ENCODE measurements at places on chromosomes 11 and 22.

GRCh38 chr11:68341557-68342458 lies 29.4 kb downstream of the LRP5 start:
- no peak for DNase-seq

DNA sequence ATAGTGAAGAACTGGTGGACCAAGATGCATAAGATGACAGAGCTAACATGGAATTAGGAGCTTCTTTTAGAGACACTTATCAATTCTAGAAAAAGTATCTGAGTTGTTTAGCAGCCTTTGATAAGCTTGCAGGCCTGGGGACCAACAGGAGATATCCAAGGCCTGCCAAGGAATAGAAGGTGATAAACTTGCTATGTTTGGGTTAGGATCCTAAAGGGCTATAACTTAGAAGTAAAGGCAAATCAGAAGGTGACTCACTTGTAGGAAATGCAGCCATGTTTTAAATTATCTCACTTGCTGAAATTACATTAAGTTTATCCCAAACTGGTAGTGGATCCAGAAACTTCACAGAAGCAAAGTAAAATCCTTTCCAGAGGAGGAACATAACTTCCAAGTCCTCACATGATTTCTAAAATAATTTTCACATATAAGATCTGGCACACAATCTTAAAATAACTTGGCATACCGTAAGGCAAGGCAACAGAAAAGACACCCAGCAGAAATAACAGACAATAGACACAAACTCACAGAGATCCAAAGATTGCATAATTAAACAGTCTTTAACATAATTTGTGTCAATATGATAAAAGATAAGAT lies 69.6 kb upstream of the TEAD1 start:
- no peak for DNase-seq

DNA sequence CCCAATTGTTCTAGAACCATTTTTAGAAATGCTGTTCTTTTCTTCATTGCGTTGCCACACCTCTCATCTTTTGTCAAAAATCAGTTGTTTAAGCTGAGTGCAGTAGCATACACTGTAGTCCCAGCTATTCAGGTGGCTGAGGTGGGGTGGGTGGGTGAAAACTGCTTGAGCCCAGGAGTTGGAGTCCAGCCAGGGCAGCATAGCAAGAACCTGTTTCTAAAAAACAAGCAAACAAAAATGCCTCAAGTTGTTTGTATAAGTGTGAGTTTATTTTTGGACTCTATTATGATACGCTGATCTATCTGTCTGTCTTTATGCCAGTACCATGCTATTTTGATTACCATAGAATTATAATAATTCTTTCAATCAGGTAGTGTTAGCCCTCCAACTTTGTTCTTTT lies 62.5 kb upstream of the RRM1 start:
- no peak for DNase-seq

DNA sequence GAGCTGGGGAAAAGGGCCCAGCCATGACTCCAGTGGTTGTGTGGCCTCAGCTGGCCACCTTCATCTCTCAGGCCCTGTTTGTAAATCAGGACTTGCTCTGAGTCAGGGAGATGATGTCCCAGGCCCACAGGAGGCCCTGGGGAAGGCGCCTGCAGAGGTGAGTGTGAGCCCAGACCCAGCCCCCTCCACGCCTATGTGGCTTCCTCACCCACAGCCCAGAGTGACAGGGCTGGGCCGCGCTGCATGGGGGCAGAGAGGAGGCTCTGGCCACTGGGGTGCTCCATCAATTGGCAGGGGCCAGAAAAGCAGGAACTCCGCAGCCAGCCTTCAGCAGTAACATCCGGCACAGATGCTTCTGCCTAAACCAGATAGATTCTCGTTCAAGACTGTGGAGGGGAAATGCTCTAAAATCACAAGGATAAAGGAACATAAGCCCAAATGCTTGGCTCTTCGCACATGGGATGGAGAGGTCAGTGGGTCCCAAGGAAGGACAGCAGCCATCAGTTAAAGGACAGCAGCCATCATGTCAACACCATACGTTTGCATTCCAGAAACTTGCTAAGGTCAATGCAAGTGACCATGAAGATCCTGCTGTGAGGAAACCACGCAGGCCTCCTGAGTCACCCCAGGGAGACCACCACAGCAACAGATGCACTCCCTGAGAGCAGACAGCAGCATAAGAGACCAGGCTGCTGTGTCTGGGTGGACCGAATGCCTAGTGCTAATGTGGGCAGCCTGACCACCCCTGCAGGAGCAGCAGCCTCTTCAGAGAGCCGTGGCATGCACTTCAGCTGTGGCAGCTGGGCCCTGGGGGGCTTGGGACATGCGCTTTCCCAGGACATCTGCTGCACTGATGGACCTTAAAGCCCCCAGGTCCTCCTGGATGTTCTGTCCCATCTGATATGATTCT lies 28.3 kb downstream of the OSBPL5 start:
- DNase-seq = no peak

DNA sequence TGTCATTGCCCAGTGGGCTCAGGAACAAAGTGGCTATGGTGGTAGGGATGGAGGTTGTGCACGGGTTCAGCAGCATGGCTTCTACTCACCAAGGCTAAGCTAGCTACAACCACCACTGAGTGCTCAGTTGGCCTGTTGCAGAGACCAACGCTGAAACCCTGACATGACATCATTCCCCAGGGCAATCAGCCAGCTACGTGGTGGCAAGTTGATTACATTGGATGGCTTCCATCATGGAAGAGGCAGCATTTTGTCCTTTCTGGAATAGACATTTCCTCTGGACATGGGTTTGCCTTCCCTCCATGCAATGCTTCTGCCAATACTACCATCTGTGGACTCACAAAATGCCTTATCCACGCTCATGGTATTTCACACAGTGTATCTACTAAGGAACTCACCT lies 634.3 kb downstream of the OPCML start:
- DNase-seq = no peak

DNA sequence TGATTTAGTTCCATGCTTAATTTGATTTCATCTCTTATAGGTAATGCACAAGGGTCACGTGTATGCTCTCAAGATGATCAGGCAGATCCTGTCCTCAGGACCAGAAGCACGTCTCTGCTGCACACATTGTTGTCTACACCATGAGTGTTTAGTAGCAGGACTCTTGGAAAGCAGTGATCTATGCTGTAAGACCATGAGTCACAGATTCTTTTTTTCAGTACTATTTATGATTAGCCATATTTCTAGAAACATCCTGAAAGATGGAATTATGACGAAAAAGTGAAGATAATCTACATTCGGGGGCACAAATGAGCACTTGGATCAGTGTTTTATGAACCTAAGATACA lies 29.6 kb downstream of the ZBED4 start:
- DNase-seq = no peak

DNA sequence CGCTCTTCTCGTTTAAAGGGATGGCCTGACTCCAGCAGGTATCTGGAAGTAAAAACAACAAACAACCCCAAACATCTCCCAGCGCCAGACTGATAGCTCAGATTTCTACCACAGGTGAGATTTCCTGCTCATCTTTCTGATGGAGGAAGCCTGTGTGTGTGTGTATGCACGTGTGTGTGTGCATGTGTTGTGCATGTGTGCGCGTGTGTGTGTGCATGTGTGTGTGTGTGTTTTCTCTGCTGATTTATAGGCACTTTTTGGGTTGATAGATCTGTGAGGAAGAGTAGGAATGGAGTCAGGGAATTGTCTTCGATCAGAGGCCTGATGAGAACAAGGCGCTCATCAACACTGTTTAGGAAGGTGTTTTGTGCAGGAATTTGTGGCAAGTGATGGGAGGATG lies 103.0 kb downstream of the PKNOX2 start:
- no peak for DNase-seq

GRCh38 chr11:63866211-63866610 lies 27.3 kb downstream of the MARK2 start:
- DNase-seq = peak; percentile 93

GRCh38 chr22:28009272-28009827 lies 90.3 kb upstream of the PITPNB start:
- peak; percentile 78 for DNase-seq

DNA sequence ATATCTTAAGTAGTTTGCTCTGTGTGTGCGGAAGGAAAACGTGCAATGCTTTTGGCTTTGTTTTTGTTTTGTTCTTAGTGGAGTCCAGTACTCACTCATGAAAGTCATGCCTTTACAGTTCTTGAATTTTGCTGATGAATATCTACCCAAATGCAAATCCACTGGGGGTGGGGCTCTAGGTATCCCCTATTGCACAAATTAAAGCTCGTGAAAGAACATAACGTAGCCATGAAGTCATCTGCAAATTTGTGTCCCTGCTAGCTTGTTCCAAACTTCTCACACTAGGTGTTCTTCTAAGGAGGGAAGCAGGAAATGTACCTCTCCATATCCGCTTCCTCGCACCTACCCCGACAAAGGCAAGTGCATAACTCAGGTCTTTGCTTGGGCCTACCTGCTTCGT lies 118.9 kb downstream of the MICAL3 start:
- no peak for DNase-seq

DNA sequence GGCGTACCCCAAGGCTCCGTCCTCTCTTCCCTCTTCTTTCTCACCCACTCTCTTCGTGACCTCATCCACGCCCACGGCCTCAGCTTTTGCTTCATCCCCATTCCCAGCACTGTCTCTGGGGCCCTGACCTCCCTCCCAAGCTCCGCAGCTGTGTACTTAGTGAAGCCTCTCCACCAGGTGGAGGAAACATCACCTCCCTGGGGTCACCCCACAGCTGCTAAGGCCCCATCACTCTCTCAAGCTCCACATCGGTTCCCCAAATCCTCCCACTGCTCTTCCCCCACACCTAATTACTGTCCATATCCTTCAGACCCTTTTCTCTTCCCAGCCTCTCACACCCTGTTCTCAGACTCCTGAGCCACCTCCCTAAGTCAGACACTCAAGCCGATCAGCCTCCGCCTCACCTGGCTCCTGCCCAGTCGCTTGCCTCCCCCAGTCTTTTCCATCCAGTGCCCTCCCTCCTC lies 7.9 kb upstream of the SYT7 start:
- no peak for DNase-seq

DNA sequence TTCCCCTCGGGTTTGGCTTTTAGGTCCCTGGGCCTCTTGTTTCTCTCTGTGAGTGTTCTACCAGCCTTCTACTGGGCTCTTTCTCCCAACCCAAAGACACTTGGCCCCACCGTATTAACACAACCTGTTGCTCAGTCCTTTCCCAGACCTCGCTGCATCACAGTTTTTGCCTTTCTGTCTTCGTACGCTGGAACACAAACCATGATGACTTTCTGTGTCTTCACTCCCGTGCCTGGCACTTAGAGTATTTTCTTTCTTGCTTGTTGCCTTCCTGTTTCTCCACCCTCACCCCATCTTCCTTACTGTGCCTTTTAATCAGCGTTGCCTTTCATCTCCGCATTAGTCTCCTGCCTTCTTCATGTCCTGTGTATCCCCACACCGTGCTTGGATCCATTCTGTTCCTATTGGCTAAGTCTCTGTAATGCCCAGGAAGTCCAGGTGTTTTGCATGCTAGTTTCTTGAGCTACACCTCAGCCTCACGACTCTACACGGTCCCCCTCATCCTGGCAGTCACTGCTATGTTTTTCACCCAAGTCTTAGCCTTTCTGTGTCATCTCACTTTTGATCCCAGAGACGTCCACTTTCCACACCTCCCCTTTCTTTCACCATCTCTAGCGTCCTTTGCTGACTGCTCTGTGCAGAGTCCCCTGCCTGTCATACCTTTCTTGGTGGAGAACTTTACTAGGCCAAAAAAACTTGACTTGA lies 1.6 kb downstream of the MARK2 start:
- DNase-seq = no peak

DNA sequence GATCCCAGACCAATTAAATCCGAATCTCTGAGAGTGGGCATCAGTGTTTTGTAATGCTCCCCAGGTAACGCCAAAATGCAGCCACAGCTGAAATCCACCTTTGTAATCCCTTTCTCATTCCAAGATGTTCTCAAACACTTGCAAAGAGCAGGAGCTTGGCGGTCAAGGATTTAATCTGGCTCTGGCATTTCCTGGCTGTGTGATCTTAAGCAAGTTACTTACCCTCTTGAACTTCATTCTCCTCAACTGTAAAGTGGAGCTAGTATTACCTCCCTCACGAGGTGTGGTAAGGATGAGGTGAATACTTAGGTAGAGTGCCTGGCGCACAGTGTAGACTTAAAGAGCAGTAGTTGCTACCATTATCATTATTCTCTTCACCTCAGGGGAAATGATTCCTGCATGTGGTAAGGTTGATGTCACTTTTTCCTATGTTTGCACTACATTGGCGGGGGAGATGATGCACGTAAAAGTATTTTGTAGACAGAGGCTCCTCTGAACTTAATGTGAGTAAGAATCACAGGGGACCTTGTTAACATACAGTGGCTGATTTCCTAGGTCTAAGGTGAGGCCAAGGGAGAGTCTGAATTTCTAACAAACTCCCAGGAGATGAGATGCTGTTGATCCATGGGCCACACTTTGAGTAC lies 210.4 kb upstream of the PITPNB start:
- DNase-seq = no peak

DNA sequence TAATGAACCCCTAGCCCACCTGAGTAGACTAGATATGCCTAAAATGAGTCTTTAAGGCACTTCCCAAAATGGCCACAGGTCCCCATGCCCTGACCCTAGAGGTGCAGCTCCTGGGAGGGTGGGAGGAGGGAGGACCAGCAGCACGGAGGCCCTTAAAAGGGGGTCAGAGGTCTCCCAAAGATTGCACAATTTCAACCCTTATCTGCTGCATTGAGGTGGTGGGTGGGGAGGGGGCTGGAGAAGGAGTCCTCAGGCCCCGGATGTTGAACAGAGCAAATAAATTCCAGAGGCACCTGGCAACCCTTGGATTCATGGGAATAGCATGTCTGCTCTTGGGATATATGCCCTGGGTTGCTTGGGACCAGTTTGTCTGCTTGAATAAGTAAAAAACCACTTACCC lies 57.6 kb downstream of the NAV2 start:
- no peak for DNase-seq

GRCh38 chr22:49754696-49755630 lies 72.7 kb downstream of the BRD1 start:
- no peak for DNase-seq

GRCh38 chr22:31723723-31724122 lies 26.2 kb downstream of the PRR14L start:
- DNase-seq = no peak
